Thyroid gland (tissue), 4 donors: ENCODE measurements at places on chromosomes 7 and 10.

DNA sequence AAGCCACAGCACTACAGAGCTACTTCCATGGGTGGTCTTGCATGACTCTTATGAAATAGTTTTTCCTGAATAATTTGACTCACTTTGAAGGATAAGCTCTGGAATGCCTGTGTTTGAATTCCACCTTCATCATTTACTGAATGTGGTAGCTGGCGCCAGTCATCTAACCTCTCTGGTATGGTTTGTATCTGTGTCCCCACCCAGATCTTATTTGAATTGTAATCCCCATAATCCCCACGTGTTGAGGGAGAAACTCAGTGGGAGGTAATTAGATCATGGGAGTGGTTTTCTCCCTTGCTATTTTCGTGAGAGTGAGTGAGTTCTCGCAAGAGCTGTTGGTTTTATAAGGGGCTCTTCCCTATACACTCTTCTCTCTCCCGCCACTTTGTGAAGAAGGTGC lies 11.2 kb upstream of the SLC13A1 start:
- no peak for DNase-seq

DNA sequence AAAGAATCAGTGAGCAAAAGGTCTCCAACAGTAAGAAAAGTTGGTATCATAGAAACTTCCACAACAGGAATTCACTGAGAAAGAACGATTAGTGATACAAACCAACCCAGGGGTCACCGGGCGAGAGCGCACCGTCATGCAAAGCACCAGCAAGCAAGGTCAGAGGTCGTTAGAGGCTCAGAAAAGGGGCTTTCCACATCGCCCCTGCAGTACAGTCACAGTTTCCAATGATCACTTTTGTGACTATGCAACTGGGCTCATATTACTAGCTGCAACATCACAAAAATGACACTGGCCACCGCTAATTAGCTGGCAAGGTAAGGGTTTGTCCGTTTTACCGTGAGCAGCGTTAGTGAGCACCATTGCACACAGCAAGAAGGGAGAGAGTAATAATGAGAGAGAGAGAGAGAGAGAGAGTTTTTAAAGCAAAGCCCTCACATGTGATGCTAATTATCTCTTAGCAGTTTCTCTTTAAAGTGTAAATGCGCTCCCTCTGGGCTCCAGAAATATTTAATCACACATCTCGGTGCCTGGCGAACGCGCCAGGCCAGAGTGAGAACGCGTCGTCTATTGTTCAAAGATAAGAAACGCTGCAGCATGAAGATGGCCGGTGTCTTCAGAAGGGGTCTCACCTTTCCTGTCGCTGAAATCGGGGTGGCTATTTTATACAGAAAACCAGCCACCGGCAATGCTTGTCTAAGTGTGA lies 237.5 kb downstream of the DNAJB6 start:
- no peak for DNase-seq

GRCh38 chr10:29663718-29664117 lies 28.9 kb upstream of the SVIL start:
- no peak for DNase-seq

- DNase-seq, result no peak
Measured at GRCh38 chr10:34633374-34633773, 181.7 kb downstream of the PARD3 start.
